ENCODE measurements at places on chromosomes 3 and 15.

DNA sequence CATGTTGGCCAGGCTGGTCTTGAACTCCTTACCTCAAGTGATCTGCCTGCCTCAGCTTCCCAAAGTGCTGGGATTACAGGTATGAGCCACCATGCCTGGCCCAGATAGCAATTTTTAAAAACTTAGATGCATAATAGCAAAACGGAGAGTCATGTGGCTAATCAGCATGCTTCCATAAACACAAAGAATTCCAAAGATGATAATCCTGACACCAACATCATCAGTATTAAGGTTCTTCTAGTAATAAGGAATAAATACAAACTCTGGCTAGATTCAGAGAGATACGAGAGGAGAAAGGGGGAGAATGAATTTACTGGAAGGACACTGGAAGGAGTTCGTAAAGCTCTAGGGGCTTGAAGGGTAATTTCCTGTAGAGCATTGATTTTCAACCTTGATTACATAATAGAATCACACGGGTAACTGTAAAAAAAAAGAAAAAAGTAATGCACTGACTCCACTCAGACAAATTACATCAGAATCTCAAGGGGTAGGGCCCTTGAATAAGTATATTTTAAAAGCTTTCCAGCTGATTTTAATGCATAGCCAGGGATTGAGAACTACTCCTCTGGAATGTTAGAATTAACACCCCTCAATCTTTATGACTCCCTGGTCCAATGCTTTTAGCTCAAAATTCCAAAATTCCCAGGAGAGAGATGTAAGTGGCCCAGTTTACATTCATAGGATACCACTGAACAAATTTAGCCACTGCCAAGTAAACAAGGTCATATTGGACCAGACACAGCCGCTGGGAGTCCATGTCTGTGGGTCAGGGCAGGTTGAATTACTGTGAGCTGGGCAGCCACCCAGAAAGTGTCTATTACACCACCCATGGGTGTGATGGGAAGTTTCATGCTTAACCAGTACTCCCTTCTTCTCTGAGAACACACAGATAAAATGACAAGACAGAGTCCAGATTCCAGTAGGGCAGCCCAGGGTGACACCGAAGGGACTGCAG lies 243.9 kb downstream of the TBL1XR1 start:
- DNase-seq, result no peak

- DNase-seq, result no peak
These were observed 108.3 kb upstream of the ETV5 start for GRCh38 chr3:186216900-186217819.

DNA sequence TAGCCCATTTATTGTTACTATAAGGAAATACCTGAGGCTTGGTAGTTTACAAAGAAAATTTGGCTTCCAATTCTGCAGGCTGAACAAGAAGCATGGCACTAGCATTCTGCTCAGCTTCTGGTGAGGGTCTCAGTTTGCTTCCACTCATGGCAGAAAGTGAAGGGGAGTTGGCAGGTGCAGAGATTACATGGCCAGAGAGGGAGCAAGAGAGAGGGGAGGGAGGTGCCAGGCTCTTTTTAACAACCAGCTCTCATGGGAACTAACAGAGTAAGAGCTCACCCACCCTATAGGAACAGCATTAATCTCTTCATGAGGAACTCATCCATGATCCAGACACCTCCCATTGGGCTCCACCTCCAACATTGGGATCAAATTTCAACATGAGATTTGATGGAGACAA lies 437.9 kb downstream of the CHL1 start:
- no peak for DNase-seq

GRCh38 chr3:4562595-4562994 lies 69.4 kb downstream of the ITPR1 start:
- no peak for DNase-seq

DNA sequence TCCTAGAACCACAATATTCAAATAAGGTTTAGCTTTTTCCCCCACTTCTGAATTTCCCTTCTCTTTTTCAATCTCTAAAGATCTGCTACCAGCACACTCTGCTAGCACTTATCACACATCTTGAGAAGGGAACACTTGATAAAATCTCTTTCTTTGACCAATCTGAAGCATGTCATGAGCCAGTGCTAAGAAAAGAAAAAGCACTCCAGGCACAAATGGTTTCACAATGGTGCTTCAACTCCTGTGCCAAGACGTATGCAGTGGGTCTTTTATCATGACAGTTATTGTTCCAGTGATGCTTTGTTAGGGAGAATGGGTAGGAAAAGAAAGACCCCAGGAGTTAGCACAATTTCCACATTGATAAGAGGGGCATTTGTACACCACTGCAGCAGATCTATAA lies 248.4 kb downstream of the ZNF385D start:
- DNase-seq, result no peak

DNA sequence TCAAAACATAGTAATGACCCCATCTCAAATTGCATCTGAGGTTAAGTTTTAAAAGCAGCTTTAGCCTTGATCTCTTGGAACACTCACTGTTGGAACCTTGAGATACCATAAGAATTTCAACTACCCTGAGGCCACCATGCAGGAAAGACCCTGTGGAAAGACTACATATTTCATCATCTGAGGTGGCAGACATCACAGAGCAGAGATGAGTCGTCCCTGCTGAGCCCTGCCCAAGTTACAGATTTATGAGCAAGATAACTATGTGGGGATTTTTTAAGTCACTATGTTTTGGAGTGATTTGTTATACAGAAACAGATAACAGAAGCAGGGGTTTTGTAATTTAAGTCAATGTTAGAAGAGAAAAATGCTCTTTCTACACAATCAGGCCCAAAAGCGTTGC lies 168.4 kb downstream of the STAC start:
- no peak for DNase-seq

DNA sequence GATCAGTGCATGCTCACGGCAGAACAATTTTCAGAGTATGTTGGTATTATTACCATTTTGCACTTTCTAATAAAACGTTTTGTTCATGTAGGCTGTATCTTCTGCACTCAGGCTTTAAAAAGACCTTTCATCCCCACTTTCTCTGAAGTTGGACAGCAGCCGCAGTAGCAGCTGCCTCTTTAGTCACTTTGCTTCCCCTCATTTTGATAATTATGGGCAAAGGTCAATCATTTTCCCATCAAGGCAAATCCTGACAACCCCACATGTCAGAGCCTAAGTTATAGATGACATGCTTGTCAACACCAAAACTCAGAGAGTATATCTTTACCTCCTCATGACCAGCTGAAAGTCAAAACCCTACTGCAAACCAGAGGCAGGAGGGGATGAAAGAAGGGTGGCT lies 99.7 kb downstream of the ROBO2 start:
- DNase-seq, result no peak

GRCh38 chr3:139808201-139808600 lies 126.8 kb upstream of the CLSTN2 start:
- DNase-seq, result no peak

- DNase-seq, result no peak
These were observed 26.5 kb downstream of the ATP6V1A start for GRCh38 chr3:113773381-113773780.

DNA sequence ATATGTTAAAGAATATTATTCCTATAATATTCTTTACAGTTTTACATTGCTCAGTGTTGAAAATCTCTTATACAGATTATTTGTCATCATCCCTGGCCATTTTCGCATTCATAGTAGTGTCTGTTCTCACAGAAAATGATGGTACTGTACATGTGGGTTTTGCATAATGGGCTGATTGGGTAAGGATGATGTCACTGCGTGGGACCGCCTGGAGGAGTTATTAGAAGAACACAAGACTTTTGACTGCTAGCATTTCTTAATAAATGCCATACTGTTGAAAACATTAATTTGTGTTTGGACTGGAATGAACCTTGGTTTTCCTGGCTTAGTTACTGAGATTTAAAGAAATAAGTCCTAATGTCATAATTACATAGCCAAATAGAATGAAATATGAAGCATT lies 20.3 kb downstream of the LRCH3 start:
- DNase-seq, result no peak

DNA sequence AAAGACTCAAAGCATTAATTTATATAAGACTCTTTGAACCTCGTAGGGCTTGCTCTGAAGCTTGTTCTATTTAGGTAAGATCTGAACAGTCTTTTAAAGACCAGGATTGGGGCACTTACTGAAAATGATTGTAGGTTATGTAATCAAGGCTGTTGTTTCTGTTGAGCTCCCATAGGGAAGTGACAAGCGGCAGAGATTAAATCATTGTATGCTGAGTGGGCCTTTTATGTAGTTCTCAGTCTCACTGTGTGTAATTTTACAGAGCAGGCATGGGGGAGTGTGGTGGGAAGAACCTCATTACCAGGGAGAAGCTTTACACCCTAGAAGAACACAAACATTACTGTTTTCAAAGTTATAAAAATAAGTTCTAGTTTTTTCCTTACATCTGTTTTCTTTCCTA lies 160.0 kb upstream of the SNTN start:
- no peak for DNase-seq

DNA sequence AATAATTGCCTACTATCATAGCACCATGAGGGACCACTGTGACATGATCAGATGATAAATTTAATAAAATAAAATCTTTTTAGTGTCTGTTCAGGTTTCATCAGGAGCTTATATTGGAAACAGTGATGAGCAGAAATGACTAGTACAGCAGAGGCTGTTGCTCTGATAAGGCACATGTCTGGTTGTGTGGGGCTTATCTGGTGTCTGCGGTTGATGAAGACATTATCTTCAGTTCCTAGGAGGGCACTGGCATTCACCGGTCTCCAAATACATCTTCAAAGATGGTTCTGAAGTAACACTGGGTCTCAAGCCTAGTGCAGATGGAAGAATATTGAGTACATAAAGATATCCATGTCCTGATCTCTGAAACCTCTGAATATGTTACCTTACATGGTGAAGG lies 125.3 kb downstream of the SUCNR1 start:
- DNase-seq, result no peak

GRCh38 chr3:52534281-52535183 lies 875 bp upstream of the NT5DC2 start:
- no peak for DNase-seq

DNA sequence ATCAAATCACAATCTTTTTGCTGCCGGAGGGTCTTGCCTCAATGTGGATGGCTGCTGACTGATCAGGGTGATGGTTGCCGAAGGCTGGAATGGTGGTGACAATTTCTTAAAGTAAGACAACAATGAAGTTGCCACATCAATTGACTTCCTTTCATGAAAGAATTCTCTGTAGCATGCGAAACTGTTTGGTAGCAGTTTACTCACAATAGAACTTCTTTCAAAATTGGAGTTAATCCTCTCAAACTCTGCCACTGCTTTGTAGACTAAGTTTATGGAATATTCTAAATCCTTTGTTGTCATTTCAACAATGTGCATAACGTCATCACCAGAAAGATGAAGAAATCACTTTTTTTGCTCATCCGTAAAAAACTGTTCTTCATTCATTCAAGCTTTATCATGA lies 65.8 kb downstream of the B3GNT5 start:
- no peak for DNase-seq

DNA sequence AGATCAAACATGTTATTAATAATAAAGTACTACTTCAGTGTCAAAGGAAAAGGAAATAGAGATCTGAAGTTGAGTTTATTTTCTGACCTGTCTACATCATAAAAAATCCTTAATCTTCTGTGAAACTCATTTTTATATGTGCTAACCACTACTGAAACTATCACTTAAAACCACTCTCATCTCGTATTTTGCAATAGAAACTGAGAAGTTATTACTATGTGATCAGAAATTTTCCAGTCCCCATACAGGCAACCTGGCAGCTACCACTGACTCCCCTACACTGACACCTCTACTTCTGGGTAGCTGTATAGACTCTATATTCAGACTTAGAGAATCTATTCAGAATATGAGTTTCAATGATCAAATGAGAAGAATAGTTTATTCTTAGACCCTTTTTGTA lies 8.3 kb downstream of the HDGFL3 start:
- no peak for DNase-seq

- no peak for DNase-seq
These were observed 134.6 kb downstream of the CMSS1 start for GRCh38 chr3:99952306-99952705.

- no peak for DNase-seq
These were observed 223.8 kb upstream of the LYSMD4 start for GRCh38 chr15:99956820-99957641.

GRCh38 chr3:139917226-139917785 lies 17.7 kb upstream of the CLSTN2 start:
- DNase-seq, result no peak

DNA sequence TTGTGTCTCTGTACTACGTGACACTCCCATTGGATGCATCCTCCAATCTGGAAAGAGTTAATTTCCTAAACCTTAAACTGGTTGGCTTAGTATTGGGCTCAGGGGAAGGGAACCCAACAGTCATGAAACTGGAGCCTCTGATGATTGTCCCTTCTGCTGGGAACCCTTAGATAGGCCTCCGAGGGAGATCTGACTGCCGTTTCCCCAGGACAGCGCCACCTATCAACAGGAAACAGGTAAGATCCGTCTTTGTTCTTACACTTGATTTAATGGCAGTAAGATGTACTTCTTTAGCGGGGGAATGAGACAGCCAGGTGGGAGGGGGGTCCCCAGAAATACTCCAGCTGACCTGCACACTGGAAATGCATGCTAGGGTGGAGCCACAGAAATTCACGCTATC lies 1749.6 kb downstream of the SI start:
- DNase-seq, result no peak

GRCh38 chr15:32029409-32029861 lies 880 bp upstream of the CHRNA7 start:
- no peak for DNase-seq

DNA sequence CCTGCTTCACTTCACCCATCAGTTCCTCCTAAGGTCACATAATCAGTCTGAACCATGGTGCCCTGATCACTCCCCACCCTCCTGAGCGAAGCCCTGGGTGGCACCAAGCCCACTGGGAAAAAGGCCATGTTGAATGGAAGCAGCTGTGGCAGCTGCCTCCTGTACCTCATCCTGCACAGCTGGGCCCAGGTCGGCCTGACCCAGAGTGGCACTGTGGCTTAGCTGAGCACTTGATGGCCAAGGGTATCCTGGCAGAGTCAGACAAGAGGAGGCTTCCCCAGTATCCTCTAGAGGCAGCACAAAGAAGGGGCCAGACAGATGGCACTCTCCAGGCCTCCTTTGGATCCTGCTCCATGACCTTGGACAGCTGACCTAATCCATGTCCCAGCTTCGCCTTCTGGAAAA lies 68.4 kb downstream of the TLE3 start:
- DNase-seq, result no peak

DNA sequence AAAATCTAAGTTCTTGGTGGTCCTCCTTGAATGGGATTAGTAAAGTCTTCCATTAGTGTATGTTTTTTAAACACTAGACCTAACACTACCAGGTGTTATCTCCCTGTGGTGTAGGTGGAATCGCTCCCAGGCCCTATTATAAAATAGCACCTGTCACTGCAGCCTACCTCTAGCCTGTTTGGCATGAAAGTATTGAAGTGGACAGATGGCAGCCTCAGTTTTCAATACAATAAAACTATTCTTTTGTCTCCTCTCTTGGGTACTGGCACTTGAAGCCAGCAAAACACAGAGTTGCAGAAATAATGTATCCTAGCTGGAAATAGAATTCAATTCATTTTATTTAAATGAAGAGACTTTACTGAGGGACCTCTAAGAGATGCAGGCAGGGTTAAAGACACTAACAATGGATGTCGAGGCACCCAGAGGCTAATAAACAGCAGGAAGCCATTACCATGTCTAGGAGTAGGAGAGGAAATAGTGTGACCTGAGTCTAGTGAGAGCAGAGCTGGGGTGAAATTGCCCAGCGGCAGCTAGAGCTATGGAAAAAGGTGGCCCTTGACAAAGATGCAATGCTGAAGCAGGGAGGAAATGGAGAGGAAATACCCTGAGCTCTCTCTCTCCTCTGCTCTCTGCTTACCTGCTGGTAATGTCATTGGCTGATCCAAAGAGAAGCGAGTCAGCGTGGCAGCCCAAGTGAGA lies 49.1 kb upstream of the TMEM158 start:
- DNase-seq, result no peak

- DNase-seq, result no peak
These were observed 246.2 kb downstream of the LSAMP start for GRCh38 chr3:116199063-116199462.
